ENCODE measurements at places on chromosomes 2 and 18.

GRCh38 chr2:28231110-28231631 is 161.5 kb upstream of the FOSL2 start:
- DNase-seq, result no peak

- DNase-seq, result no peak
These were observed 52.7 kb downstream of the PTGR3 start for GRCh38 chr18:75156139-75156750.

DNA sequence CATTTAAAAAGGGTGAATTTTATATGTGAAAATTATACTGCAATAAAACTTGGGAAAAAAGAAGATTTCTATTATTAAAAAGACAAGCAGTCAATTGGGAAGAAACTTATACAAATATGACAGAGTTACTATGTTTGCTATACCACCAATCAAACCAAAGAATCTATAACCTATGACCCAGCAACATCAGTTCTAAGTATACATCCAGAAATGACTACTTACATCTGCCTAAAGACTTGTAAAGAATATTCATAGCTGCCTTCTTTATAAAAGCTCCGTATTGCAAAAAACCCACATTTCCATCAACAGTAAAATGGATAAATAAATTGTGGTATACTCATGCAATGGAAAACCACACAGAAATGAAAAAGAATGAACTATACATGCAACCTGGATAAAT is 32.9 kb upstream of the NABP1 start:
- no peak for DNase-seq

- no peak for DNase-seq
These were observed 29.3 kb upstream of the ZNF385B start for GRCh38 chr2:179890666-179891065.

DNA sequence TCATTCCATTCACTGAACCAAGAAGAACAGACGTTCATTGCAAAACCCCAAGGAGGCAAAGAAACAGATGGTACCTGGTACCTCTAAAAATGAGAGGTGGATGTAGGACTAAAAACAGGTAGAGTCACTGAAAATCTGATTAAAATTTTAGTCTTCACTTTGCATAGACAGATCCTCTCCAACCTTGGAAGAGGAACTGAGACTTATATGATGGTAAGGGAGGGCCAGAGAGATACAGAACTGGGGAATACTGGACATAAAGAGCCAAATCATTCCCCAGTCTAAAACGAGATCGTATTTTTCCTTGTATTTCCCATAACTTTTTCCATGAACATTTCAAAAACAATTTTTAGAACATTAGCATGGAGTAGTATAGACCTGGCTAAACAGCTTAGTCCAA is 59.7 kb upstream of the SPOPL start:
- no peak for DNase-seq

DNA sequence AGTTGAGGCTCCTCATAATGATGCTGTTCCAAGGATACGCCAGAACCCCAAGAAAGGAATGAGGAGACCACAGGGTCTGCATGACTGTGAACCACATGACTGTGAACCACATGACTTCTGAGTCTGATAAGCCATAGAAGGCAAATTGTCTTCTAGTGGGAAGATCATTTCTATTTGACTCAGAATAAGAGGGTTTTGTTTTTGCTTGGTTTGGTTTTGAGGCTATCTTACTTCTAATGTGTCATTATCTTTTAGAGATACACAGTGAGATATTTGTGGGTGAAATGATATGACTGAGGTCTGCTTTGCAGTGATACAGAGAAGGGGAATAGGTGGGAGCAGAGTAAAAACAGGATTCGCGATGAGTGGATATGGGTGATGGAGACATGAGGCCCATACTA is 28.9 kb upstream of the BCL2L11 start:
- no peak for DNase-seq

DNA sequence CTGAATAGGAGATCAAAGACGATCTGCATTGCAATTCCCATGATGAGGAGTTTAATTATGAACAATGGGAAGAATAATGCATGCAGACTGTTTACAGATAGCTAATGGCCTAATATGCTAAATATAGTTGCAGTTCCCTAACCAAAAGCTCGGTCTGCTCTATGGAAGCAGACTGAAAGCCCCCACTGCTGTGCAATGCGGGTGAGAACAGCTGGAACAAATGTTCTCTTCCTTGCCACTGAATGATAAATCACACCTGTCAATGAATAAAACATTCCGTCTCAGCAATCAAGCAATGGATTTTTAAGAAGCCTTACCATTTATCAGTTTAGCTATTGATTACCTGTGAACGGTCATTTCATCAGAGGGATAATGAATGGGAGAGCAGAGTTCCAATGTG is 704.5 kb upstream of the RAB6C start:
- DNase-seq, result no peak

DNA sequence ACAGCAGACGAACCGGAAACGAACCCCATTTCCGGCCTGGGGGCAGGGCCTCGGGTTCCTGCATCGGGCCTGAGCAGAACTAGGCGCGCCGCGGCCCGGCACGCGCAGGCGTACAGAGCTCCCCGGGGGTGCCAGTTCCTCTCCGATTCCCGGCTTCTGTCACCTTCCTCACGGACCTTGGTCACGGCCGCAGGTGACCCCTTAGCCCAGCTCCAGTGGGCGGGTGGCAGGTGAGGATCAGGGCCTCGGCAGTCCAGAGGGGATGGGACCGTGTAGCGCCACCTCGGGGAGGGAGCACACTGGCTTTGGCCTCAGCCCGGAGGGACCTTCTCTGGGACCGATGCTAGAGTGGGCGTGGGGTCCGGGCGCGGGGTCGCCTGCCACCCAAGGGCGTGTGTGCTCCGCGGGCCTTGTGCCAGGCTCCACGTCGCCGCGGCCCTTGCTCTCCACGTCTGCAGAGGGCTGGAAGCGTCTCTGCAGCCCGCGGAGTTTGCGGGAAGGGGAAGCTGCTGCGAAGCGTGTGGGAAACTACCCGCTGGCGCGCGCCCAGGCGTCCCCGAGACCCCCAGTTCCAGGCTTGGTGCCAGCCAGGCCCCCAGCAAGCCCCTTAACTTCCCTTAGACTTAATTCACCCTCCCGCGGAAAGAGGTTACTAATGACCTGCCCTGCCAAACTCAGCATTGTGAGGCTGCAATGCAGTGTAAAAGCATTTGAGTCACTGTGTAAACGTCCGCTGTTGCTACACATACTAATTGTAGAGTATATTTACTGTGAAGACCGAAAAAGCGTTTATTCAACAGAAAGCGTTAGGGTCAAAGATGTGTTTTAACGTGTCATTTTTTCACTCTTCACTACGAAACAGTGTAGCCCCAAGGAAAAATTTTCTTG is at the start of gene TRAPPC12:
TSS of gene TRAPPC12 (plus strand) at position 48 of the 888 bp plus-strand sequence. CDS start 7,930 bp downstream, outside the sequence.
- DNase-seq, result peak; percentile 94

GRCh38 chr2:5125017-5125730 is 567.0 kb upstream of the SOX11 start:
- DNase-seq, result peak; percentile 76

- DNase-seq, result no peak
These were observed 333.0 kb downstream of the SUCLG1 start for GRCh38 chr2:84126084-84126483.

DNA sequence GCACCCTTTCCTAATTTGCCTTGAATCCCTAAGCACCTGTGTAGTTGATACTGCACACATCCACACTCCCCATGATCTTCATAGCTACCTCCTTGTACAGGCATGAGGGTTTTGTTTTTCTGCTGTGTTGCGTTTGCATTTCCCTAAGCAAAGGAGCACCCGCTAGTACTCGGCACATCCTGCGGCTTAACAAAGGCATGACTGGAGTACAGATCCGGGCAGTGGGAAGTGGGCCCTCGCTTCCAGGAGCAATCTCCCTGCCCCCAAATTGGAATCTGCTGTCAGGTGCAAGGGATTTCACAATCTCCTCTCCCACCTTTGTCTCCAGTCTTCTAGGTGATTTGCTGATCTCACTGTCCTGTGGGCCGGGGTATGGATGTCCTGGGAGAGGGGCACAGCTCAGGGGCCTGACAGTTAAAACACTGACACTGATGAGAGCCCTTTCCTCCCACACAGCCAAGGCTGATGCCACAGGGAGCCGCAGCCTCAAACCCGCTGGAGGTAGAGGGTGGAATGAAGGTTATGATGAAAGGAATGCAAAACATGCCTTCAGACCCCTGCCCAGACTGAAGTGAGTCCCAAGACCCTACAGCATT is 98.7 kb upstream of the THOC1 start:
- no peak for DNase-seq

- DNase-seq, result no peak
These were observed 231.3 kb downstream of the ZRANB3 start for GRCh38 chr2:135299658-135300244.

GRCh38 chr18:37383036-37383785 is 182.4 kb downstream of the CELF4 start:
- DNase-seq, result peak; percentile 8

DNA sequence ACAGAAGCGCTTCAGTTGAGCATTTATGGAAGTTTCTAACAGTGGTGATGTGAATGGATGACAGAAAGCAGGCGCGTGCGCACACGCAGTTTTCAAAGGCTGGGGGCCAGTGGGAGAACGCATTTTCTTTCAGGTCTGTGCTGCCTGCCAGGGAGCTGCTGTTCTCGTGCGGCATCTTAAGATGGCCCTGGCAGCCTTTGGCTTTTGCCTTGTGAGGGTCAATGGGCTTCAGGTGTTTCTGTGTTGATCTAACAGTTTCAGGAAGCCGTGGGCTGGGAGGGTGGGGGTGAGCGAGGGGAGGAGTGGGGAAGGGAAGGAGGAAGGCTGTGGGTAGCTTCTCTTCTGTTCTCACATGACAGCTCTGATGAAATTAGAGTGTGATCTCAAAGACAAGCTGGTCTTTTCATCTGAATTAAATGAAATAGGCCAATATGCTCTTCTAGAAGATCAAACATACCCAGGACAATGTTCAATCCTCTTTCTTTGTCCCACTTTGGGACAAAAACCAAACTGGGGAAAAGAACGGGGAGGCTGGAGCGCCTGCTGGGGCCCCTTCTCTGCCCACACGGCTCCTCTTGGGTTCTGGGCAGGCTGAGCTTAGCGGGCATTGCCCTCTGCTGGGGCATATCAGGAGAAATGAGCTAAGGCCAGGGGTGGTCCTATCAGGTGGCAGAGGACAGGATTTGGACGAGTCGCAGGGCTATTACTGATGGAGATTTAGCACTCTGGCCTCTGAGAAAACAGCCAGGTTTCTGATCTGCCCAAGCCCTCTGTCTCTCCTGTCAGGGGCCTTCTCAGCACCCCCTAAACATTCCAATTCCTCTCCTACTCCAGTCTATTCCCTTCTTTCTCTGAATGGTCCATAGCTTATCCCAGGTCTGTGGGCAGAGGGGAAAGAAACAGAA is 126.2 kb upstream of the LGALSL start:
- peak; percentile 76 for DNase-seq

- DNase-seq, result no peak
These were observed 1659.8 kb upstream of the CELF4 start for GRCh38 chr18:39225373-39225772.

GRCh38 chr2:195649629-195650190 is 7.3 kb upstream of the SLC39A10 start:
- no peak for DNase-seq

DNA sequence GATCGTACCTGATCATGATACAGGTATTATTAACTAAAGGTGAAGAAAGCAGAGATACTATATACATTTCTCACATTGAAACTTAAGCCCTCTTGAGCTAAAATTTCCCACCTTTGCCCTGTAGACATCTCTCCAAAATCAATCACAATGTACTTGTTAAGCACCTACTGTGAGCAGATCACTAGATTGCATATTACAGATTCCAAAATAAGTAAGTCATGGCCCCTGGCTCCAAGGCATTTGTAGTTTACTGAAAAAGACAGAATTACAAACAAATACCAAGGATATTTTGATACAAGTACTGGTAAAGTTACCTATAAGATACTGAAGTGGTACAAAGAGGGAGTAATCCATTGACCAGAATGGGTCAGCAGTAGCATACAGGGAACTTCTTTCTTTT is 455.3 kb downstream of the STK39 start:
- no peak for DNase-seq

GRCh38 chr2:23420840-23421476 is 36.0 kb downstream of the KLHL29 start:
- no peak for DNase-seq

- DNase-seq, result no peak
These were observed 155.7 kb downstream of the RDH14 start for GRCh38 chr2:18404708-18405107.

GRCh38 chr2:176461098-176461808 is 192.0 kb downstream of the MTX2 start:
- no peak for DNase-seq

- no peak for DNase-seq
These were observed 98.6 kb upstream of the FANCL start for GRCh38 chr2:58339548-58340243.
